HS-27A (cell line): ENCODE measurements at places on chromosomes 7 and 10.

- DNase-seq = no peak
Measured at GRCh38 chr7:159006610-159007130, 138.0 kb downstream of the VIPR2 start.

DNA sequence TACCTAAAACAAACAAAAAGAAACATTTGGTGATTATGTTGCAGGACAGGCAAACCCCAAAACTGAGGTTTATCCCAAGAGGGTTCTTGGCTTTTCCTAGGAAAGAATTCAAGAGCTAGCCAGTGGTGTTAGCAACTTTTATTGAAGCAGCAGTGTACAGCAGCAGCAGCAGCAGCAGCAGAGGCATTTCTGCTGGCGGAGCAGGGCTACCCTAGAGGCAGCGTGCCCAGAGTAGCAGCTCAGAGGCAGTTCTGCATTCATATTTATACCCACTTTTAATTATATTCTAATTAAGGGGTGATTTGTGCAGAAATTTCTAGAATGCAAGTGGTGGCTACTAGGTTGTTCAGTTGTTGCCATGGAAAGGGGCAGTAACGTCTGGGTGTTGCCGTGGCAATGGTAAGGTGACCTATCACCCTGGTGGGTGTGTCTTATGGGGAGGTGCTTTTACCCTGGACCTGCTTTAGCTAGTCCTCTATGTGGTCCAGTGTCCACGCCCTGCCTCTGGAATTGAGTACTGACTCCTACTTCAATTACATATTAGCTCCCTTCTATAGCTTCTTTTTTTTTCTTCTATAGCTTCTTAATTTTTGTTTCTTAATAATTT lies 53.9 kb downstream of the VCL start:
- no peak for DNase-seq

GRCh38 chr7:129785685-129786514 lies 166.9 kb downstream of the UBE2H start:
- no peak for DNase-seq

- no peak for DNase-seq
Measured at GRCh38 chr10:116769791-116770190, 27.4 kb upstream of the HSPA12A start.

- DNase-seq = no peak
Measured at GRCh38 chr7:55202150-55202913, 162.8 kb upstream of the LANCL2 start.

- DNase-seq = no peak
Measured at GRCh38 chr7:149455175-149455950, 5.5 kb downstream of the ZNF777 start.

DNA sequence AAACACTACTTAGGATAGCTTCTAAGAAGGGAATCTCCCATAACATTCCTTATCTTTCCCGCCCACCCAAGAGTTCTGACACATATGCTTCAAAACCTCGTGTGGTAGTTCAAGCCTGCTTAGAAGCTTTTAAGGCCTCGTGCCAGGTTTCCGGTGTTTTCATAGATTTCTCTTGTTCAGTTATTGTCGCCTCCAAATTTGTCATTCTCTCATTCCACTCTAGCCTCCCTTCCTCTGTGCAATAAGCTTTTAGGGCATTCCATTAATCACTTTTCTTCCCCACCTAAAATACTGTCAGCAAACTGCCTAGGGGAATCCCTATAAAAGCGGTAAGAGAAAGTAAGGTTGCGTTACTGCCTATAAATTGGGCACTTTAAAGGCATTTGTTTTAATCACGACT lies 718 bp upstream of the BPGM start:
- no peak for DNase-seq

- no peak for DNase-seq
Measured at GRCh38 chr10:108454793-108455192, 1290.3 kb upstream of the SORCS1 start.

GRCh38 chr7:151013733-151014497 lies 10.4 kb downstream of the ATG9B start:
- no peak for DNase-seq

DNA sequence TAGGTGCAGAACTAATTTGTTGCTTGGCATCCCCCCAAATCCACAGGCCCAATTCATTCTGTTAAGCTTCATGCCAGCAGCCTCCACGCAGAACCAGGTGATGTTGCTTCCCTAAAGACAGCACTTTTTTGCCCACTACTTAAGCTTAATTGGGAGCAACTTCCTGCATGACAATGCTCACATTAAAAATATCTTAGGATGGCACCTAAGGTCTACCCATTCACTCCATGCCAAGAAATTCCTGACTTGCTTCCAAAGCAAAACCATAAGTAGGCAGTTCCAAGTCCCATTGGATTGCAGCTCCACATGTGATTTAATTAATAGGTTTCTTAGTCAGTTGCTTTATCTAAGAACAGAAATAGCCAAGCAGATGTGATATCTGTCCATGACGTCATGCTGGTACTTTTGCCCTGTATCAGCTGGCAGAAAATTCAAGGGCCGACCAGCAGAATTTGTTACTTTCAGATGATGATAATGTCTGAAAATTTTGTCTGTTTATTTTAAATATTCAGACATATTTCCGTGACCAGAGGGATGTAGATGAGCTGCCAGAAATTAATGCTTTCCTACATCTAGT lies 325.5 kb downstream of the LHFPL3 start:
- no peak for DNase-seq

DNA sequence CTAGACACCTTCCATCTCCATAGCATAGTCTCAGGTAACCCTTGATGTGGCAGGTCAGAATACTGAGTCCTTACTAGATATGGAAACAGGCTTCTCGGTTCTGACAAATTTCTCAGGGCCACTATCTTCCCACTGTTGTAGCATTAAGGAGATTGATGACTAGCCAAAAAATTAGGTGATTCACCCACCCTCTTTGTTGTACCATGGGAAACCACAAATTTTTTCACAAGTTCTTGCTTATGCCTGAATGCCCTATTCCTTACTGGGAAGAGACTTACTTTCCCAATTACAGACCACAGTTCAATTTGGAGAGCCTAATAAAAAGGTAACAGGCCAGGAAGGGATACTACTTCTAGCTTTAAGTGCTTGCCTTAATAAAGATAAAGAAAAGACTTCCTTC lies 948.8 kb downstream of the GRM8 start:
- no peak for DNase-seq

GRCh38 chr10:1054684-1055083 lies 1.5 kb upstream of the WDR37 start:
- no peak for DNase-seq

DNA sequence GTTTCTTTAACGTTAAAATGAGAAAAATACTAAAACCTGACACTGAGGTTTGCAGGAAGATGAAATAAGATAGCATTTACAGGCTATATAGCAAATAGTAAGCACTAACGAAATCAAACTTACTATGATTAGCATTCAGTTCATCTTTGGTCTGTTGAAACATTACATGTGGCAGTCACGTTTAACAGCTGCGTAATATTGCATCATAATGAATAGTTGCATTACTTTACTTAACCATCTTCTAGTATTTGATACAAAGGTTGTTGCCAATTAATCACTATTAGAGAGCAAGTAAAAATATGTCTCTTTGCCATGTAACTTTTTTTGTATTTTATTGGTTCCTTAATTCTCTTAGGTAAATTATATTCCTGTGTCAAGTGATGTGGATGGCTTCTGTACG lies 131.8 kb upstream of the GHITM start:
- DNase-seq = no peak

GRCh38 chr10:107971973-107972372 lies 807.5 kb upstream of the SORCS1 start:
- DNase-seq = no peak

DNA sequence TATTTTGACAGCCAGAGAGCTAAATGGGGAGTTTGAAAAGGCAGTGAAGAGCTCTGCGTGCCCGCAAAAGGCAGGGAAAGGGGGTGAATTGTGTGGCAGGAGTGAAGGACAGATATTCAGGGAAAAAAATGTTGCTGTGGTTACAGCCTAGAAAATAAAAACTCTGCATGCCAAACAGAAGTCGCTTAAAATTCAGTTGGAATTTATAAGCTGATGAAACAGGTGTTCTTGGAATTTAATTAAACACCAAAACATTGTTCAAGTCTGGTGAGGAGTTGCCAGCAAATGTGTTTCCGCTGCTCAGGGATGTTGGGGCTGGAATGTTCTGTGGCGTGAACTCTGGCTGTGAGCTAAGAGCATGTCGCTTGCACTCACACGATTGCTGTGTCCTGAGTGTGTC lies 169.3 kb downstream of the ADRA2A start:
- no peak for DNase-seq

- no peak for DNase-seq
Measured at GRCh38 chr7:132453826-132454225, 122.4 kb downstream of the PLXNA4 start.

GRCh38 chr10:3805201-3805790 lies 20.3 kb upstream of the KLF6 start:
- no peak for DNase-seq

DNA sequence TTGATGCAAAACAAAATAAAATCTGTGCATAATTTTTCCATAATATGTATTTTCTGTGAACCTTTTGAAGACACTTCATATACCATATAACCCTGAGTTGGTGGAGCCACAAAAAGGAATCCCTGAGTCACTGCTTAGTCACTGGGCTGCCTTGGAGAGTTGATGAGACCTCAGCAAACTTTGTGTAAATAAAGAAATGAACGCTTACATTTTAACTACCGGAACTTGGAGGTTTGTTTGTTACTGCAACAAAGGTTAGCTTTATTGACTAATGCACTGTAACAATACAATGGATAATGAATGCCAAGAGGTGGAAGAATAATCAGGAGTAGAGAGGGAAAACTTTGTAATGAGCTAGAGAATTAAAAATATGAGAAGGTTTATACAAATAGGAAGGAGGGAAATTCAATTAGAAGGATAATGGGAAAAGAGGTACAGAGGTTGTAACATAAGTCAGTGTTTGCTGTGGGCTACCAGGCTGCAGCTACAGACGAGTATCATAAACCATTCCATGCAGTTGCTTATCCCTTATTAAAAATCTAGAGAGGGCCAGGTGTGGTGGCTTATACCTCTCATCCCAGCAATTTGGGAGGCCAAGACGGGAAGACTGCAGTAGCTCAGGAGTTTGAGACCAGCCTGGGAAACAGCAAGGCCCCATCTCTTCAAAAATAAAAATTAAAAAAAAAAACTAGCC lies 1042.1 kb downstream of the TYW1 start:
- DNase-seq = no peak

- DNase-seq = no peak
Measured at GRCh38 chr7:48350515-48350914, 179.3 kb downstream of the ABCA13 start.

DNA sequence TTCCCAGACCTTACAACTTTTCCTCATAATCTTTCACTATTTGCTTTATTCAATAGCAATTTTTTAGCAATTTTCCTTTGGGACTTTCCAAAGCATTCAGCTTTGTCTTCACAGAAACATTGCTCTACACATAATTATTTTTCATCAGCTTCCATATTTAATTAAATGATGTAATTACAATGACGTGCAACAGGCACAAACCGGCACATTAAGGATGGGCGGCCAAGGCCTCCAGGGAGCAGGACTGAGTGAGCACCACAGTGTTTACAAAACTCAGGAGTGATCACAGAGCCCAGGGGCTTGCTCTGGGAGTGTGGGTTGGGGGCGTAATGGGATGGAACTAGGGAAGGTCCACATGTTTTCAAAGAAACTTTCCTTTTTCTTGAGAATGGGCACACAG lies 69.8 kb downstream of the MAD1L1 start:
- no peak for DNase-seq

DNA sequence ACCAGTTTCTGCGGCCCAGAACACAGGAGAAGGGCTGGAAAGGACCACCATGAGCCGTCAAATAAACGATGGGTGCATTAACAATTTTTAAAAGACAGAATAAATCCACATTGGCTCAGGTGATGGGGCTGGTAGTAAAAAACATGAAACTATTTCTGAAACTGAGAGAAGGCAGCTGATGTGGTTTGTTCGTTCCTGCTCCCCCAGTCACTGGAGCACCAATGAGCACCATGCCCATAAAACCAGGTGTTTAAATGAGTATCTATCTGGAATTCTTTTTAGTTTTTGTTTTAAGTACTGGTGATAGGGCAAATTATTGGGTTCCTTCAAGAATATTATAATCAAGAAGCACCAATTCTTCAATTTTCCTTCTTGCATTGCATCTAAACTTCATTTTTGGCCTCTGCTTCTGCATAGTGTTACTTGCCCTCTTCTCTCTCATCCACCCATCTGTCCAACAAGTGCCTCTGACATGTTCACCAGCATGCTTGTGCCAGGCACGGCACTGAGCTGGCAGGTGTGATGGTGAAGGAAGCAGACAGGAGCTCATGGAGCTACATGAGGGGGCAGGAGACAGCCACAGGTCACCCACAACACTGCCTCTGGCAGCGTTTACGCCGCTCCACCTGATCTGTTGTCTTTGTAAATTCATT lies 65.5 kb downstream of the LARP4B start:
- DNase-seq = no peak

DNA sequence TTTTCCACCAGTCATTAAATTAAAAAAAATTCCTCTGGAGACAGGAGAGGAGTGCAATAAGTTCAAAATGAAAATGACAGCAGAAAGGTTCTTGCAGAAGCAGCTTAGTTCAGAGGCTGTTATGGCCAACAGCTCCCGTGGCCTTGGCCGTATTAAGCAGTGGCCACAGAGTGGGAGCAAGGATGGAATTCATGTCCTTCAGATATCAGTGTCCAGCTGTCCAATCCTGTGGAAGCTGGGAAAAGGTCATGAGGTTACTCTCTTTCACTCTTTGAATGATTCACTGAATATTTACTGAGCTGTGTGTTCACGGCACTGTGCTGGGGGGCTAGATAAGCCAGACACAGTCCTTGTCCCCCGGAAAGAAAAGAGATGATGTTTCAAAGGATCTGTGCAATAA lies 231.8 kb downstream of the BMPER start:
- no peak for DNase-seq

GRCh38 chr10:6053816-6054631 lies 8.1 kb downstream of the IL2RA start:
- DNase-seq = no peak

DNA sequence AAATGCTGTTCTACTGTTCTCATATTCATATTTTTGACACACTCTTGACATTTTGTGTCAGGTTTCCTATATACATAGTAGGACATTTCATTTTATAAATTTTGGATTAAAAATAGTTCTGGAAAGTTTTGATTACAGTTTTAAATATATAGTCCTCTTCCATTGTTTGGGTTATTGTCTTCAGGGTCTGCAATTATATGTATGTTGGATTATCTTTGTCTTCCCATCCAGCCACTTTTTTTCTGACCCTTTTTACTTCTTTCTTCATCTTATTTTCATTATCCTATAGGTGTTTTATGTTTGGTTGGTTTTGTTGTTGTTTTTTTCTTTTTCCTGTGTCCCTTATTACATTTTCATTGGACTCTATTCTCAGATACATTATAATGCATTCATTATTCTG lies 71.1 kb upstream of the CCDC6 start:
- DNase-seq = no peak

GRCh38 chr7:121166916-121167315 lies 161.9 kb upstream of the WNT16 start:
- DNase-seq = no peak

GRCh38 chr10:78910886-78911285 lies 157.9 kb upstream of the ZMIZ1 start:
- no peak for DNase-seq

DNA sequence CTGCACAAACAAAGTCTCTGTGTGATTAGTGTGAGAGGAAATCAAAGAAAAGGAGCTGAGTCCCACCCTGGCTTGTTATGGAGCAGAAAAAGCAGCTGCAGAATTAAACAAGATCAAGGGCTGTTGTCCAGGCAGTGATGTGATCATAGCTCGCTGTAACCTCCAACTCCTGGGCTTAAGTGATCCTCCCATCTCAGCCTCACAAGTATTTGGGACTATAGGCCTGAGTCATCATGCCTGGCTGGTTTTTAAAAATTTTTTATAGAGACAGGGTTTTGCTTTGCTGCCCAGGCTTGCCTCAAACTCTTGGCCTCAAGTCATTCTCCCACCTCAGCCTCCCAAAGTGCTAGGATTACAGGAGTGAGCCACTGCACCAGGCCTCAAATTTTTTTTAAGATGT lies 88.9 kb downstream of the IPMK start:
- no peak for DNase-seq
